ENCODE measurements at places on chromosomes 4 and X.

GRCh38 chr4:54572152-54572542 is 85.6 kb upstream of the KIT start:
- DNase-seq = no peak

DNA sequence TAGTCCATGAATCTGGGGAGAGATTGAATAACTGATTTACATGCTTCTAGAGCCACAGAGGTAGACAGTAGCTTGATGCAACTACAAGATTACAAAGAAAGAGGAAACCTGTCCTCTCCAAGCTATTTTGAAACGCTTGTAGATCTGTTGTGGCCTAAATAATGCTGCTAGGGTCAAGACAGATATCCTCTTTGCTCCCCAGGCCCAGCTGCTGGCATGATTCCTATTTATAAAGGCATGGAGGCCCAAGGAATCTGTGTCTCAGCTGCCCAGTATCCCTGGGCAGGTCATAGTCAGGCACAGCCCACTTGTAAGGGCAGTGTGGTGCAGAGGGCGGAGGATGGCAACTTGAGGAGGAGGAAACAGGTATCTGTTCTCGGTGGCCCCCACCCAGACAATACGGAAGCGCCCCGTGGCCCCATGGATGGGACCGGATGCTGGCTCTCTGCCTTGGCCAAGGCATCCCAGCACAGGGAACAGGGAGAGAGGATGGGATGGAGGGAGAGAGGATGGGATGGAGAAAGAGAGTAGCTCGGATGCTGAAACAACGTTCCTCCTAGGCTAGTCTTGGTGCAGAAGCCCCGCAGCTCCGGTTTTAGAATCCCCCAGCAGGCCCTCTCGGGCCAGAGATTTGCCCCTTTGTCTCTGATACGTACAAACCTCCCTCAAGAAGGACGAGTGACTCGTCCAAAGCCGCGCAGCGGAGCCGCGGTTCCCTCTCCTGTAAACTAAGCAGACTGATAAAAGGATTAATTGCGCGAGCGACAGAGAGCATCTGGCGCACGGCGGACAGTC is 767 bp upstream of the SMIM20 start:
- DNase-seq = peak; percentile 37

DNA sequence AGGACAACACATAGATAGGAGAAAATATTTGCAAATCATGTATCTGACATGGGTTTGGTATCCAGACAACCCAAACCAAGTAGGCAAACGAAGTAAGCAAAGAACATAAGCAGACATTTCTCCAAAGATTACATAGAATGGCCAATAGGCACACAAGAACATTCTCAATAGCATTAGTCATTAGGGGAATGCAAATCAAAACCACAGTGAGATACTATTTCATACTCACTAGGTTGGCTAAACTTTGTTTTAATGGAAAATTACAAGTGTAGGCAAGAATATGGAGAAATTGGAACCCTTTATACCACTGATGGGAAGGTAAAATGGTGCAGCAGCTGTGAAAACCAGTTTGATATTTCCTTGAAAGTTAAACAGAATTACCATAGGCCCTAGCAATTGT is 74.7 kb downstream of the CHRNA9 start:
- DNase-seq = no peak

DNA sequence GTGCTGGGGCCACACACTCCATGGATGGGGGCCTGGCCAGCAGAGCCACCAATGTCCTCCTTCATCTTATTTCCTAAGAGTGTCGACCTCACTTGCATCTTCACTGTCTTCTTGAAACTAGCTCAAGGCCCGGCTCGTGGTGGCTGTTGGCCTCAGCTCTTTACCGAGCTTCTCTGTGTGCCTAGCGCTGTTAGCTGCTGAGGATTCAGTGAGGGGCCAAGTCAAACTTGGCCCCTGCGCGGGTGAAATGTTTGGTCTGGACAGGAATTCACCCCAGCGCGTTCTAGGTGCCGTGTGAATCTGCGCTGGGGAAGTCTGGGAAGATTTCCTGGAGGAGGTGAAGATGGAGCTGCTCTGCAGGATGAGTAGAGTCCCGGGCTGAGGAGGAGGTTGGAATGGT is 8.5 kb downstream of the SORCS2 start:
- no peak for DNase-seq

GRCh38 chr4:3780347-3781171 is 14.4 kb downstream of the ADRA2C start:
- peak; percentile 89 for DNase-seq

DNA sequence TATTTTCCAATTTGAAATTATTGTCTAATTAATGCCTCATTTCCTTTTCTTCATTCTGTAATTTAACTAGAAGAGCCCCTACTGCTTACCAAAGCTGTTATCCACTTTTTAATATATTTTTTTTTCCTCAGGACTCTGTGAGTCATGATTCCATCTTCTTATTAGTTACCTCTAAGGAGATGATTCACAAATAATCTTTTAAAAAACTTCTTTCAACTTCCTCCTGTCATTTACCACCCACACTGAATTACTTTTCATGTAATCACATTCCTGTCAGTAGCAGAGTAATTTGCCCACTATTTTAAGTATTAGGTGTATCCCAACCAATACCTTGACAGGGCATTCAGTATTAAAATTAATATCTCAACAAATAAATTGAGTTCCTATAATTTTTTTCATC is 470.9 kb upstream of the ADGRL3 start:
- no peak for DNase-seq

DNA sequence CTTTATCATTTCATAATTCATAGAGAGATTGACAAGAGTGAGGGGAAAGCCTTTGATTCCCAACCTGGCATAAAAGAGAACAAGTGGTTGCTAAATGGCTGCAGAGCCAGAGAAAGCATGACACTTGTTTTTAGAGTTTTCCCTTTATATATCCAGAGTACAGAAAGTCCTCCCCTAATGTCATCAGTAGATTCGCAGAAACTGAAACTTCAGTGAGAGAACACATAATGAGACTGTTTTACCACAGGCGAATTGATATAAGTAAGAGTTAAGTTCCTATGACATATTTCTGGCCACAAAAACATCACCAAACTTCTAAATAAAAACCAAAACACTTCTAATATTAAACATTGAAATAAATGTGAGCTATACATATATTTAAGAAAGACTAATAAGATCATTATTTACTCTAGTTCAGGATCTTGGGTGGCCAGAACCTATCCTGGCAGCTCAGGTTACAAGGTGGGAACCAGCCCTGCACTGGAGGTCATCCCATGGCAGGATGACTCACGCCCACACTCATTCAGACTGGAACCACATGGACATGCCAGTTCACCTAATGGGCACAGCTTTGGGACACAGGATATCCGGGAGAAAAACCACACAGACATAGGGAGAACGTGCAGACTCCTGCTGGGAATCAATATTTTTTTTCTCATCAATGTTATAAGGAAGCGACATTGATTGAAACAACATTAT is 35.5 kb downstream of the NWD2 start:
- no peak for DNase-seq

GRCh38 chrX:6708676-6709380 is 173.9 kb upstream of the VCX3A start:
- DNase-seq = no peak

DNA sequence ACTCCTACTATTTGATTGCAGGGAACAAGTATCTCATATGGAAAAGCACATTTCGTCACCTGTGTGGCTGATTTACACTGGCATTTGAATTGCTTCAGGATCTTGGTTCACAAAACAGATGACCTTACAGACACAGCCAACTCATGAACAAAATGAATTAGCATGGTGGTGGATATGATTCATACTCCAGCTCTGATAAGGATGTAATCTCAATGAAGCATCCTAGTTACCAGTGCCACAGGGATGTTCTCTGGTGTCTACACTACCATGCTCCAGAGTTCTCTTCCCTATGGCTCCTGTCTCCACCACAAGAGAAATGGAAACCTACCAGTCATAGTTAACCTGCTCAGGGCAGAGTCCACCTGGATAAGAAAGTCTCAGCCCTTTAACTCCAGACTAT is 40.7 kb downstream of the TEC start:
- DNase-seq = no peak

- DNase-seq = no peak
Measured at GRCh38 chr4:136750897-136751296, 781.4 kb downstream of the PCDH18 start.
